Activated T-cell treated with anti-CD3 and anti-CD28 coated beads for 24 hours (primary cell): ENCODE measurements at places on chromosomes 4 and X.

DNA sequence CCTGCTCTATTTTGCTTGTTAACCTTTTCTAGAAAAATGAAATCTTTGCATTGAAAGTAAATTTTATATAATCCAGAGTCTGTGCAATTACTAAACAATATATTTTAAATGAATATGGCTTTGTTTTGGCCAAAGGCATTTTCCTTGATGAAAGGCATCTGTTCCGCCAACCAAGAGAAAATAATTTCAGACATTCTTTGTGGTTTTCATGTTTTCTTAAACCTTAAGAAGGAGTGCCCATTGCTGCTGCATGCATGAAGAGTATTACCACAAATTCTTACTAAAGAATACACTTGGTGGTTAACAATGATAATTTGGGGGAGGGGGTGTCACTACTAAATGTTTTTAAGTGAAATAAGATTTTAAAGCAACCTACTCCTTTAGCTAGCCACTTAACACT, 2.7 kb upstream of the PDGFC start:
- no peak for DNase-seq

DNA sequence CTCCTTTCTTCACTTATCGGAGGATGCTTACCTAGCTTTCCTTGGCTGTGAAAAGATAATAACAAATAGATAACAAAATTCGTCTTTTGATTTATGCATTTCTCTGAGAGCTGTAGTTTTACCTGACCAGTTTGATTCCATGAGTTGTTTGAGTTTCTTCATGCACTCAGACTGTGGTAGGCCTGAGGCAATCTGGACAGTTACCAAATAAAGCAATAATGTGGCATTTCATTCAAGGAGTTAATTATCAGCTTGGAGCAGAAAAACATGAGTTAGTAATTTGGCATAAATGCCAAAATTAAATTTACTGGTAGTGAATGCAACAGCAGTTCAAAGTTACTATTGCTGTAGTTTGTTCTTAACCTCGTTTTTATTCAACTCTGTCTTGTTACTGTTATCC, 53.5 kb downstream of the FABP2 start:
- no peak for DNase-seq

GRCh38 chr4:87570290-87570805, 38.0 kb upstream of the DSPP start:
- DNase-seq: no peak

GRCh38 chrX:50747471-50747900, 66.5 kb downstream of the SHROOM4 start:
- DNase-seq: no peak

- no peak for DNase-seq
These were observed 19.0 kb downstream of the NELFA start for GRCh38 chr4:1989533-1990347.

- no peak for DNase-seq
These were observed 116.9 kb downstream of the EFNB1 start for GRCh38 chrX:68945603-68946228.

- no peak for DNase-seq
These were observed 17.3 kb downstream of the TBC1D19 start for GRCh38 chr4:26601204-26601603.

- no peak for DNase-seq
These were observed 243.6 kb upstream of the DKK2 start for GRCh38 chr4:107279733-107280132.

DNA sequence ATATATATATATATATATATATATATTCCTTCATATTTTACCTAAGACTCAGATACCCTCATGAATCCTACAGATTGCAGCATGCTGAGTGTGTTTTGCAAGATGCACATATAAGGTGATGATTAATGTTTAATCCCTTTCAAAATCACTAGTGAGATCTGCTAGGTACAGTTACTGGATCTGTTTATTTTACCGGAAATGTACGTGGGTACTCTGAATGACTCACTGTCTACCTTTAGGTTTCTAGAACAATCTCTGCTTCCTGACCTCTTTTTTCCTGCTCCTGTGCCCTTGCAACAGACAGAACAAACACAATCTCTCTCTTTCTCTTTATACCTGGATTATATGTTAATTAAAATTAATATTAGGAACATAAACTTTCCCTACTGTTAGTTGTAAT, 379.6 kb downstream of the FAM133A start:
- no peak for DNase-seq

- DNase-seq: no peak
These were observed 21.9 kb upstream of the IGFBP7 start for GRCh38 chr4:57131849-57132742.

- no peak for DNase-seq
These were observed 5.9 kb upstream of the SEPTIN6 start for GRCh38 chrX:119698845-119699244.
